ENCODE measurements at places on chromosomes 11 and 22.

DNA sequence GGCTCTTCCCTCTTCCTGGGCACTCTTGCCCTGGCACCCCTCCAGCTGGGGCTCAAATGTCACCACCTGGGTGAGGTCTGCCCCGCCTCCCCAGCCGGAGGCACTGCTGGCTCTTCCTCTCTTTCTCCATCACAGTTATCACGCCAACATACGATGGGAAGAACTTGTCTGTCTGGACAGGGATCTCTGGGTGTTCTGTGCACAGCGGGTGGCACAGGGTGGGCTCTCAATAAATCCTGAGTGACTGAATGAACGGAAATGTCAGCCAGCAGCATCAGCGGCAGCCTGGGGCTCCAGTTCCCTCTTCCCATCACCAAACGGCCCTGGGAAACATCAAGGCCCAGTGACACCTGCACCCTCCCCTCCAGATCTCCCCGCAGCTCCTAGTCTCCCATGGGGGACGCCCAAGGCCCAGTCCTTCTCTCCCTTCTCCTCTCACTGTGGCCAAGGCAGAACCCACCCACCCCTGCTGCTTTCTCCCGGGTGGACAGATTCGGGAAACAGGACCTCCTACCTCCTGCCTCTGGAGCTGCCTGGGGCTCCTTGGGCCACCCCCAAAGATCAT is 440 bp upstream of the SLC25A45 start:
- no peak for DNase-seq

DNA sequence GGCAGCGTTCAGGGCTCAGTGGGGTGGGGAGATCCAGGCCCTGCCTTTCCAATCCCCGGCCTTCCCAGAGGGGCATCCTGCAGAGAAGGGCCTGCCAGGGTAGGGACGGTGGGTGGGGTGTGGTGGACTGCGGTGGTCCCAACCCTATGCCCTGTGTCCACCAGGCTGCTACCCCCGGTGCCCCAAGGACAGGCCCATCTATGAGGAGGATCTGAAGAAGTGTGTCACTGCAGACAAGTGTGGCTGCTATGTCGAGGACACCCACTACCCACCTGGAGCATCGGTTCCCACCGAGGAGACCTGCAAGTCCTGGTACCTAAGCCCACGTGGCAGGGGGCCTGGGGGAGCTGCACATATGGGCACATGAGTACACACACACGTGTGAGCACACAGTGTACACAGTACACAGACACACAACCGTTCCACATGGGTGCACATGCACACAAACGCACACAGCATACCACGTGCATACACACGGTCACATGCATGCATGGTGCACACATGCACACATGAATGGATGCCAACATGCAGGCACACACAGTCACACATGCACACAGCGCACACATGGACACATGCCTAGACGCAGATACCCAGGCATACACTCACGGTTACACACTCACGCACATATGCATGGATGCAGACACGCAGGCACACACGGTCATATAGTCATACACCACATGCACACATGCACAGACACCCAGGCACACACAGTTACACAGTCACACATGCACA is 16.1 kb downstream of the MUC2 start:
- DNase-seq: no peak

GRCh38 chr22:34897126-34897525 is 168.8 kb upstream of the ISX start:
- no peak for DNase-seq

- no peak for DNase-seq
Observed at GRCh38 chr11:121552644-121553043, 99.9 kb upstream of the SORL1-AS1 start.

DNA sequence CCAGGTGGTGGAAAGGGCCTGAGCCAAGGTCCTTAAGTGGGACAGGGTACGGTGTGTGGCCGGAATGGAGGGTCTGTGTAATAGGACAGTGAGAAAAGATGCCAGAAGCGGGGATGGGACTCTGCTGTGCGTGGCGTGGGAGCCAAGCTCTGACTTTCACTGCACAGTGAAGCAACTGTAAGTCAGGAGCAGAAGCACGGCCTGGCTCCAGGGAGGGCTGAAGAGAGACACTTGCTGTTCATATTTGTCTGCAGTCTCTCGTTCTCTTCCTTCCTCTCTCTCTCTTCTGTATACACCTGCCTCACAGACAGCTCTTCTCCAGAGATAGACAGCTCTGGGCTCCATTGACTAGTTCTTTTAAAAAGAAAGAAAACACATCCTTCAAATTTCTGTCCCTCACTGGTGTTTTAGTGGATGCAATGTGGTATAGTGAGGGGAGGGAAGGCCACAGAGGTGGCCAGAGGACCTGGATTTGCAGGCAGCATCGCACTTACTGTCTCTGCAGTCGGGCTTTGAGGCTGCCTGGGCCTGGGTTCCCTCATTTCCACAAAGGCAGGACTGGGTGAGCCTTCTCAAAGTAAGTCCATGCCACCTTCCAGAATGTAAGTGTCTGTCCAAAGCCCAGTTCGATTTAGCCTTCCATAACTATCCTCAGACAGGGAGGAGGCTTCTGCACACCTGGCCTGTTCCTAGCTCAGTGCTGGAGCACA is 2.1 kb downstream of the IL17RA start:
- DNase-seq: no peak

DNA sequence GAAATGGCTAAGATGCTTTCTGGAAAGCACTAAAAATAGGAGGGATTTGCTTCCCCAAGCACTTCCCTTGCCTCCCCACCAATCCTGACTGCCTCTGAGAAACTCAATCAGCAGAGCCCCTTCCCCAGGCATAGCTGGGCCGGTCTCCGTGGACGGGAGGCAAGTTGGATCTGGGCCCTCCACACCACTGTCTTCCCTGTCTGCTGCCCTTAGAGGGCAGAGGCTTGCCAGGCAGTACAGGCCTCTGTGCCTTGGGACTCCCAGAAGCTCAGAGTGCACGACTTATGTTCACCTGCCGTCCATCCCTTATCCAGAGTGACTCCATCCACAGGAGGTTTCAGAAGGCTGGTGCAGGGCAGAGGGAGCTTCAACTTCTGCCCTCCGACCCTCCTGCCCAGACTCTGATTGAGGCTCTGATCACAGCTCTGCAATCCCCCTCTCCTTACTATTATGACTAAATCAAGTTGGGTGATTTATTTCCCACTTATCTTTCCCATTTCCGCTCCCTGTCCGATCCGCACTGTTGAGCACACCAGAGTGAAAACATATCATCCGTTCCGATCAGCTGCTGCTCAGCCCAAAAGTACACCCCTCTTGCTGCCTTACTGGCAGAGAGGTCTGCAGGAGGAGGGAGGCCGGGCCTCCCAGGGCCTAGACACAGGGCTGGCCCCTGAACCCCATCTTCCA is 71.8 kb downstream of the DSCAML1 start:
- DNase-seq: no peak

DNA sequence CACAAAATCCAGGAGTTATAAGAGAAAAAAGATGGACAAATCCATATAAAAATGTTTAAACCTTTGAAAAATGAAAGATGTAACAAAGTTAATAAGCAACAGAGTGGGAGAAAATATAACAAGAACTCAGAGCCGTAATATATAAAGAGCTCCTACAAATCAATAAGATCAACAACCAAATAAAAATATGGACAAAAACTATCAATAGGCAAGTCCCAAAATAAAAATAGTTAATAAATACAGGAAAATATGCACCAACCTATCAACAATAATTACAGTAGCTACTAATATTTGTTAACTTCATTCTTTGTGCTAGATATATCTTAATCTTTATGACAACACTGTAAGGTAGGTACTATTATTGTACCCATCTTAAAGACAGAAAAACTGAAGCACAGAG is 2.8 kb downstream of the CARD10 start:
- no peak for DNase-seq

DNA sequence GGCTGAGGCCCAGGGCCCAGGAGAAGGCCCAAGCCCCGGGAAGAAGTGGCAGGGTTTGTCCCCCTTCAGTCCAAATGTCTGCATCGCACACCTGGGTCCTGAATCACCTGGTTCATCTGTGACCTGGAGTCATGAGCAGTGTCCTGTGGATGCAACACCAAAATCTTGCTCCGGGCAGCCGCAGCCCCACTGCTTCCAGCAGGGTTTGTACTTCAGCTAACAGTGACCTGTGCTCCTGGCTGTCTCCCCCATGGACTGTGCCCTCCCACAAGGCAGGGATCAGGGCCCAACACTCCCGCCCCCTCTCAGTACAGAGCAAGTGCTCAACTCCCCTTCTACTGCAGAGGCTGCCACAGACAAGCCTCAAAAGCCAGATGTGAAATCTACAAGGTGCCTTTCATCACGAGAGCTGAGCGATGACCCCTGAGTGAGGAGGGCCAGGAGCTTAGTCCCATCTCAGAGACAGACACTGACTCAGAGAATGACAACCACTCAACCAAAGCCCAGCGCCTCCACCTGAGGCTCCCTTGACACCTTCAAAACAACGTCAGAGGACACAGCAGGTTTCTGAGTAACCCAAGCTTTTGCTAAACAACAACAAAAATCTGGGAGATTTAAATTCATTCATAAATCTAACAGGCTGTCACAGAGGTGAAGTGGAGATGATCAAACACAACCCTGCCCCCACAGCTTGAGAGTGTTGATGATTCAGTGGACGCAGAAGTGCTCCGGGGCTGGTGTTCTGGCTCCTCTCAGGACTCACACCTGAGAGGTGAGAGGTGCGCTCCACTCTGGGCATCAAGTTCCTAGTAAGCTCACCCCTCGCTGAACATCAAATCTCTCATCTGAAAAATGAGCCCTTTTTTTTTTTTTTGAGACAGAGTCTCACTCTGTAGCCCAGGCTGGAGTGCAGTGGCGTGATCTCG is 3.4 kb downstream of the KIAA0930 start:
- no peak for DNase-seq

GRCh38 chr11:110808248-110808647 is 96.0 kb upstream of the ARHGAP20 start:
- no peak for DNase-seq

GRCh38 chr11:46105926-46106325 is 15.3 kb downstream of the PHF21A start:
- DNase-seq: no peak

DNA sequence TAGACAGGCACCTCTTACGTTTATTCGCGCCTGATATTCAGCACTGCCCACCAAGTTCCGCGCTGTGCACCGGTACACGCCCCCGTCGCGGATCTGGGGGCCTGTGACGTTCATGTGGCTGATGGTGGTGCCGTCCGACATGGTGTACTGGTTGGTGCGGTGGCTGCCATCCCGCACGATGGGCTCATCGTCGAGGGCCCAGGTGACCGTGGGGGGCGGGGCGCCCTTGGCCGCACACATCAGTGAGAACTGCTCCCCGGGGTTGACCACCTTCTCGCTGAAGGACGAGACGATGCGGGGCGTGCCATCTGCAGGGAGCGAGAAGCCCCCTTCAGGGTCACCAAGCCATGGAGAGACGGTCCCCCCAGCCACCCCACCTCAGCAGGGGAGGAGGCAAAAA is 190.8 kb downstream of the CEP164 start:
- DNase-seq: no peak

DNA sequence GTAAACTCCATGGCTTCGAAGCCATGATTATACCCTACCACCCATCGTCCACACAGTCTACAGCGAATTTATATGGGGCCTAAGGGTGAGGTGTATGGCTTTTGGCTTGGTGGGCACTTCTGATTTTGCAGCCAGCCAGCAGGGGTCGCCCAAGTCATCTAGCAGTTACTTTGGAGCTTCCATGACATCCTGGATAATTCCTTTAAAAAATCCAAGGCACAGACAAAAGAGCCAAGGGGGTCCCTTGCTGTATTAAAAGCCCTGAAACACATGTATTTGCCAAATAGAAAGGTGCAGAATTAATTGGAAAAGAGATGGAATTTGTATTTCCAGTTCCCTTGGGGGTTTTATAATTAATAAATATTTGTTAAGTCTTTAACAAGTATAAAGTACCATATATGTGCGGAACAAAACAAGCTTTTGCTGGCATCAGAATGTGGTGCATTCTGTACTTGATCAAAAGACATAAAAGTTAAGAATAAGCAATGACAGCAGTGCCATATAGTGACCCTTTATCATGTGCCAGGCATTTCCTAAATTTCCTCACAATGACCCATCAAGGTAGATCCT is 132.8 kb upstream of the PITPNB start:
- peak; percentile 38 for DNase-seq

DNA sequence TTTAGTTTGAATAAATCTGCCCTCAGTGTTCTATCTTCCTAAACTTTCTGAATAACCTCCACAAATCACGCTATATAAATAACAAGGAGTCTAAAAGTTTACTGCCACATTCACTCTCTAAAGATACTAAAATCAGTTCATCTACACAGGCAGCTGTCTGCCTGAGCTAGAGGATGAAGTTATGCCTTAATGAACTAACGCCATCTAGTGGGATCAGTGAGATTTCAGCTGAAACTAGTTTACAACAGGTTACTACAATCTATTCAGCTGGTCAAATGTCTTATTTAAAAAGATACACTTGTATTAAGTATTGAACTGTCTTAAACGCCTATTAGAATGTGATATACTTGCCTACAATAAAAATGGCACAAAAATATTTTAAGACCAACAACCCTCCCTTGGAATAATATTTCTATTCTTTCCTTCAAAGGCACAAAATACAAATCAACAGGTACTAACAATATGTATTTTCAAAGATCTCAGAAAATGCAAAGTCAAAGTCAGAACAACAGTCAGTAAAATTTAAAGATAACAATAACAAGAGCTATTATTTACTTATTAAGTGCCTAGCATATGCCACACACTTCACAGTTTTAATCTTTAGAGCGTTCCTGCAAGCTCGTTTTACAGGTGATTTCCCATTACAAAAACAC is 84.1 kb downstream of the LARGE2 start:
- no peak for DNase-seq

DNA sequence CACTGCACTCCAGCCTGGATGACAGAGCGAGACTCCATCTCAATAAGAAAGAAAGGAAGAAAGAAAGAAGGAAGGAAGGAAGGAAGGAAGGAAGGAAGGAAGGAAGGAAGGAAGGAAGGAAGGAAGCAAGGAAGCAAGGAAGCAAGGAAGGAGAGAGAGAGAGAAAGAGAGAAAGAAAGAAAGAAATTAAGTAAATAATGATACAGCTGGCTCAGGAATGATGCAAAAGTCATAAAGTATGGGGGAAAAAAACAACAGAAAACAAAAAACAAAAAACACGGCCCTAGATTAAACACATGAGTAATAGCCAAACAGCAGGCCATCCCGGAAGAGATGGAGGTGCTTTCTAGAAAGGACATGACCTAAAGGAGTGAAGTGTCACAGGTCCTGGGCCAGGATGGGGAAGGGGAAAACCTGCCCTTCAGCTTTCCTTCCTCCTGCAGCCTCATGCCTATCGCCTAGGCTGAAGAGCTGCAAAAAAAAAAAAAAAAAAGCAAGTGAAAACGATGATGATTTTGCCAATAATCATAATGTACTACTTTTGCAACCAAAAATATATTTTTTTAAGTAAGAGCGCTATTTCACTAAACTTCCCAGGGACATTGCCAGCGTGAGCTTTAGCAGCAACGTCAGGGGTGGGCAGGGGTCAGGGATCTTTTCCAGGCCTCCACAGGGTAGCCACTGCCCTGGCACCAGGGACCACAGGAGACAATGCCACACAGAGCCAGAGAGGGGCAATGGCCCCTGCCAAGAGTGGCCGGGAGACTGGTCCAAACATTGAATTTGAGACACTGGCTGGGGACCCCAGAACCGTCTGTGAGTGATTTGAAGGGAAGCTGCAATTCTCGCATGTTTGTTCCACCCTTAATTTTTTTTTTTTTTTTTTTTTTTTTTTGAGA is 28.2 kb upstream of the TMPRSS4 start:
- no peak for DNase-seq

Data from stimulated activated CD4-positive, alpha-beta T cell treated with anti-CD3 and anti-CD28 coated beads, Interleukin-12 subunit alpha, Interleukin-12 subunit beta, amount 100 ng/mL, for 4 hours (primary cell).